NB4 (cell line): ENCODE measurements at places on chromosomes 7 and 10.
A peak's percentile ranks its signal among the peaks of the same experiment; 100 is the strongest.

DNA sequence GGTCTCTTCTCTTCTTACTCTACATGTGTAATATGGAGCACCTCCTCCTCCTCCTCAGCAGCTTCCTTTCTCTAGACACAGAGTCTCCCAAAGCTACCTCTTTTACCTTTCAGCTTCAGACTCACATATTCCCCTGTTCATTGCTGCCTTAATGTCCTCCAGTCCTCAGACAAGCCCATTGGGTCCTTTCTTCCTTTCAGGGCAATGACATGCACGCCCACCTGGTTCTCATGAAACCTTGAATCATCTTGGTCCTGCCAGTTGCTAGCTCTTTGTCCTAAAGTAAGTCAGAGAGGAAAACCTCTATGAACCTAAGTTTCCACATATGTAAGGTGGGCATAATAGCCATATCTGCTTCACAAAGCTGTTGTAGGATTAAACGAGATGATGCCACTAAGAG is 227.0 kb downstream of the RPS24 start:
- DNase-seq = no peak

- no peak for DNase-seq
These were observed 293.6 kb downstream of the CSTF2T start for GRCh38 chr10:51405580-51406351.

DNA sequence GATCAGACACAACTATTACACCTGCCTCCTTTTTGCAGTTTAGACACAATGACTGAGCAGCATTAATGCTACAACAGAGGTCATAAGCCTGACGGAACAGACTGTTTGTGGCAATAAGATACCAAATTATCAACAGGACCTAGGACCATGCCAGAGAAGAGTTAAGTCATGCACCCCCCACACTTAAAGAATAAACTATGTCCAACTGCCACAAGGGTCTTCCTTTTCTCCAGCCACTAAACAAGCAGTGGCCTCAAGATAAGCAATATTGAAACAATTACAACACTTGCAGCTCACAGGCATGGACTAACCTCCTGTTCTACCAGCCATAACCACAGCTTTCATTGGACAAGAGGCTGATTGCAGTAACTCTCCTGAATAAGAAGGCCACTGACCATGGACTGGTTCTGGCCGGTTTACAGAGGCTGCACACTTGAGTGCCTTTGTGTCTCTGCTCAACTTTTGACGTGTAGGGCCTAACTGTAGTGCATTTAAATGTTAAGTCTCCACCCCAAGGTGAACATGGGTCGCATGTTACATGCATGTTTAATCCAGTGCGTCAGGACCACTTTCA is 104.4 kb downstream of the STRA8 start:
- peak; percentile 17 for DNase-seq

DNA sequence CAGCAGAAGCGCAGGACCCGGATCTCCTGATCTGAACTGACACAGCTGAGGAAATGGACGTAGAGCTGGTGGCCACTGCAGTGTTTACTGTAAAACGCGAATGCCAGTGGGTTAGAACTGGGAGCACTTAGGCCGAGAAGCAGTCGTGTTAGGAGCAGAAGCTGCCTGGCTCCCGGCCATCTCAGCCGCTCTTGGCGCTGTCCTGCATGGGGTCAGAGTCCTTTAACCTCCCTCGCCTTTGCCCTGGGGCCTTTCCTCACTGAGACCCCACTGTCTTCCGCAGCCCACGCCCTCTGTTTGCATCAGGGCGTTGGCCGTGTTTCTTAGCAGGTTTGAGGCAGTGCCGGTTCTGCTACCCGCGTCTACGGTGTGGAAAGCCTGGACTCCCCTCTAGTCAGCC is 24.6 kb downstream of the DYNC2I1 start:
- DNase-seq = no peak

- no peak for DNase-seq
These were observed 368.2 kb upstream of the NPVF start for GRCh38 chr7:25596443-25596842.

DNA sequence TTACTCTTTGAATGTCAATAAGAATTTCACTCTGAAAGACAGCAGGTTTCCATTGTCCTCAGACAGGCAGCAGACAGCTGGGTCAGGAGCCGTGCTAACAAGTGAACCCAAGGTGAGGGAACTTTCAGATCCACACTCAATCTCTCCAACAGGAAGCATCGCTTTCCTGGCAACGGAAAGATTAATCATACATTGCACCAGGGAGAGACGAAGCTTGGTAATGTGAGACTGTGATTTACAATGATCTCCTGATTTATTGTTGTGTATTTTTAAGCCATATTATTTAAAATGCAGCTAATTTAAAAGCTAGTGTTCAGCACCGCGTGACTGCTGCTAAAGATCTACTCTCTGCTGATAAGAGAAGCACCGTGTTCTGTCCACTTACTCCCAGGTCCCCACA is 17.5 kb upstream of the NOM1 start:
- no peak for DNase-seq

DNA sequence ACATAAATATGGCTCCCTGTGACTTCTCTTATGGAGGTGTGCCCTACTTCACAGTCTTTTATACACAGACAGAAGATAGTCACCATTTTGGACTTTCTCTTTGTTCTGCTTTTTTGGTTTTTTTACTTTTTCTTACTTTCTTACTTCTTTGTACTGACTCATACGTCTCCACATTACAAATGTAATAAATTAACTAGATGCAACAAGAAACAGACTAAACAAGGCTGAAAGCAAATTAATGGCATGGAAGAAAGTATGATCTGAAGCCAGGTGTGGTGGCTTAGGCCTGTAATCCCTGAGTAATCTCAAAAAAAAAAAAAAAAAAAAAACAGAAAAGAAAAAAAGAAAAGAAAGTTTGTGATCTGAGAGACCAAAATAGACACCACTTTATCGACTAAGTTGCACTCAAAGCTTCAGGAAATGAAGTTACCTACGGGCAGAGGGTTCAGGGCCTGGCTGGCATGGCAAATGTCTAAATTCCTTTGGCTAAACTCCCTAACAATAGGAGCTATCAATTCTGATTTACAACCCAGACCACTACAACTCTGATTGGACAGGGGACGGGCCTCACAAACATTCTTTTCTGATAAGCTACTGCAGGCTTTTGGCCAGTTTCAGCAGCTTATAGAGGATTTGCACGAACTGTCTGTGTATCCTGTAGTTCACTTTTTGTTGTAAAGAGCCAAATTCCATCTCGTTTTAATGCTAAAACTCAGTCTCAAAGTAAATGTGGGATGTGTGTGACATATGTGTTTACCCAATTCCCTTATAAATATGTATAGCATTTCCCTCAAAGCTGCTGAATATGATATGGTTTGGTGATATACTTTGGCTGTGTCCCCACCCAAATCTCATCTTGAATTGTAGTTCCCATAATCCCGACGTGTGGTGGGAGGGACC is 129.1 kb downstream of the SEPTIN14 start:
- DNase-seq = no peak

DNA sequence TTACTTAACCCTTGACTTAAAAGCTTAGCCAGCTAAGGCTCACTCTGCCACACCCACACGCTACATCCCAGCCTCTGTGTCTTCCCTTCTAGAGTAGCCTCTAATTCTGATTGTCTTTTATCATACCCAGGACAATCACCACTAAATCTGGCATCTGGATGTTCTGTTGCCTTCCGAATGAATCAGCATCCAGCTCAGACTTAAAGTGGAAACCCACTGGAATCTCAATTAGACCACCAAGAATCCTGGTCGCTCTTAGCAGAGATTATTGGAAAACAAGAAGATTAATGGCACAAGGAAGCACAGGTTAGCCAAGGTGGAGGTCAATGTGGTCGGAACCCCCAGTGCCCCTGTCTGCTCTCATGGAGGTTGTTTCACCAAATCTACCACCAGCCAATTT is 404.2 kb upstream of the FOXK1 start:
- DNase-seq = no peak

DNA sequence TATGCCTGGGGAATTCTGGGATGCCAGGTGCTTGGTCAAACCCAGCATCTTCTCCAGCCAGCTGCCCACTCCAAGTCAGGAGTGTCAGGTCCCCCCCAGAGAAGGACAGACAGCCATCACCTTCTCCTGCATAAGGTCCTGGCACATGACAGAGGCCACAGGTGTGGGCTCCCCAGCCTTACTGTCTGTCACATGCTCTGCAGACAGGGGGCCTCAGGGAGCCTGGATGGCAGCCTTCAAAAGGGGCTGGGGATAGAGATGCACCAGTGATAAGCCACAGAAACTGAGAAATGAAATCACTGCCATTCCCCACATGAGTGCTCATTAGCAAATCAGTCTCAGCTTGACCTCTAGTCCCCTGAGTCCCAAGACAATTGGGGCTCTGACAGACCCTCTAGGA is 72.9 kb downstream of the PLXNA4 start:
- no peak for DNase-seq

GRCh38 chr10:21912625-21913024 is 90.9 kb downstream of the DNAJC1 start:
- DNase-seq = no peak

DNA sequence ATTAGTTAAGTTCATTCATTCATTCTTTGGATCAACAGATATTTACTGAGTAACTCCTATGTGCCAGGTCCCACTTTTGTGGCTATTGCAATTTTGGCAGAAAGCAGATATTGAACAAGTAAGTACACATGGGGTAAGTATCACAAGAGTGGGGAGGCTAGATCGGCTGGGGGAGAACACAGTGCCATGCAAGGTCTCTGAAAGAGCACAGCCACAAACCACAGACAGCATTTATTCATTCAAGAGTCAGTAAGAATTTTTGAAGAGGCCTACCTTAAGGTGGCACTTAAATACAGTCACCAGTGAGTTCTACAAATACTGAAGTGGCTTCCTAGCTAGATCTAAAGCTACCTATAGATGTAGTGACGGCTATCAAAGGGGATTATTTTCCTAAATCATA is 304.2 kb downstream of the RNLS start:
- no peak for DNase-seq

DNA sequence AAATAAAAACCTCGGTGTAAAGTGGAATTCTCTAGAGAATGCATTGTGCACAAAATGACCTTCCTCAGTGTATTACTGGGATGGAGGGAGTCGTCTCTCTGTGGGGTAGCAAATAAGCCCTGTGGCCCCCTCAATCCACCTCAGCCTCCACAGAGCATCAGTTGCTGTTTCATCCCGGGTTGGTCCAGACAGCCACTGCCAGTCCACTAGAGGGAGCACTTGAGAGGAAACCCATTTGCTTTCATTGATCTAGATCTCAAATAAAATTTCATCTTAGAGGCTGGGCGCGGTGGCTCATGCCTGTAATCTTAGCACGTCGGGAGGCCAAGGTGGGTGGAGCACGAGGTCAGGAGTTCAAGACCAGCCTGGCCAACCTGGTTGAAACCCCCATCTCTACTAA is 1128.7 kb downstream of the CNTNAP2 start:
- DNase-seq = peak; percentile 67

DNA sequence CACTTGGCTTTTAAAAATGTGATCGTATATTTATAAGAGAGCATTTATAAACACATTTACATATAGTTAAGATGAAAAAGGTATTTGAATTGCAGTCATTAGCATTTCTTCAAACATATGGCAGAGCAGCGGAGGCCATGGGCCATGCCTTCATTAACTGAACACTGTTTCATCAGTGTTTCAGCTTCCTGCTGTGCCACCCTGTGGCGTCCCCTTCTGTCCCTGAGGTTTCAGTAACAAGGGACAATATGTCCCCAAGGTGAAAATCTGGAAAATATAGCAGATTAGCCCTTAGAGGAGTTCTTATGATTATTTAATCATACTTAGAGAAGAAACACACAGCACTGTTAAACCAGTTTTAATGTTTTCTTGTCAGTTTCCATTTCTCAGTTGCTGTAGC is 577.8 kb downstream of the ETV1 start:
- no peak for DNase-seq

DNA sequence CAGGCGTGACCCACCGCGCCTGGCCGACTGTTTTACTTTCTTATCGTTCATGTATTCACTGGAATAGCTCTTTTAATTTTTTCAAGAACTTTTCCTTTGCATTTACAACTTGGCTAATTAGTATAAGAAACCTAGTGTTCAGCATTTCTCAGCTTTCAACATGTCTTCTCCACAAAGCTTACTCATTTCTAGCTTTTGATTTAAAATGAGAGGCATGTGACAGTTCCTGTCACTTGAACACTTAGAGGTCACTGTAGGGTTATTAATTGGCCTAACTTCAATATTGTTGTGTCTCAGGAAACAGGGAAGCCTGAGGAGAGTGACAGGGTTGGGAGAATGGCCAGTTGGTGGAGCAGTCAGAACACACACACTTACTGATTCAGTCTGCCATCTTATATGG is 125.1 kb upstream of the GPR22 start:
- DNase-seq = no peak

DNA sequence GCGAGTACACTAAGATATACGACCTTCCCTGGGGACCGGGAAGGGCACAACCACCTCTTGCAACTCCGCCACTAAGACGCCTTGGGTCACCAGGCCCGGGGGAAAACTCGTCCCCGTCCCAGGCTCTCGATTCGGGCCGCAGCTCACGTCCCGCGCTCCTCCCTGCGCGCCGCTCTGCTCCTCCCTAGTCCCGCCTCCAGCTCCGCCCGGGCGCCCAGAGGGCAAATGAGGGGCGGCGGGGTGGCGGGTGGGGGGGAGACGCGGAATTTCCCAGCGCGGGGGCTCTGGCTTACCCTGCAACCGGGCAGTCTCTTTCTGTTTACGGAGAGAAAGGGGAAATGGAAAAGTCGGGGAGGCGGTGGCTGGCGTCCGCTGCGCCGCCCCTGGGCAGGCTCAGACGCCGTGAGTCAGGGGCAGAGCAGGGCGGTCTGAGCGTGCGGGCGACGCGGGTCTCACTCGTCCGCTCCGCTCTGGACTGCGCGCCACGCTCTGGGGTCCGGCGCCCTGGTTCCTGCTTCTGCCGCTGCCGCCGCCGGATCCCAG is at the start of gene MAP3K8:
MAP3K8 (plus strand) TSS at position 455 of the 543 bp plus-strand sequence. CDS start 4,755 bp downstream, outside the sequence.
- peak; percentile 94 for DNase-seq

DNA sequence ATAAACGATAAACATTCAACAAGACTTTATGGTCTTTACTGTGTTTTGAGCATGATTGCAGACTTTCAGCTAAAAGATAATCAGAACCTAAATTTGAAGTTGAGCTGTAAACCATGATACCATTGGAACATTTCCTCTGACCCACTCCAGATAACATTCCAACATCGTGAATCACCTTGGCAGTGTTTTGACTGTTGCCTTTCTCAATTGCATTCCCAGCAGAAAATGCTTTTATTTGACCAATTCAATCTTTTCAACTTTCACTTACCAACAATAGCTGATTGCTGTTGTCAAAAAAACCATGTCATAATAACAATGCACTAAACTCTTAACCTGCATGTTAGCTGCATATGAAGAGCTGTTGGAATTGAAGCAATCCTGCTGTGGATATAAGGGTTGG is 165.5 kb downstream of the MDFIC start:
- no peak for DNase-seq

- DNase-seq = peak; percentile 56
These were observed 292.9 kb upstream of the PITRM1 start for GRCh38 chr10:3465406-3465891.

- no peak for DNase-seq
These were observed 8.2 kb upstream of the GPAM start for GRCh38 chr10:112191791-112192190.
